Epithelial cell of proximal tubule (primary cell): ENCODE measurements at places on chromosomes 2 and 18. TPM values are rescaled to one million over a fixed set of nuclear protein-coding genes. Genes with fewer than 3 reads are reported as not detected.

GRCh38 chr2:190657474-190658255, 8.8 kb downstream of the NAB1 start:
- no peak for DNase-seq

Gene KCNF1
- total RNA-seq: 0.36 and 1.3 TPM in 2 replicates

DNA sequence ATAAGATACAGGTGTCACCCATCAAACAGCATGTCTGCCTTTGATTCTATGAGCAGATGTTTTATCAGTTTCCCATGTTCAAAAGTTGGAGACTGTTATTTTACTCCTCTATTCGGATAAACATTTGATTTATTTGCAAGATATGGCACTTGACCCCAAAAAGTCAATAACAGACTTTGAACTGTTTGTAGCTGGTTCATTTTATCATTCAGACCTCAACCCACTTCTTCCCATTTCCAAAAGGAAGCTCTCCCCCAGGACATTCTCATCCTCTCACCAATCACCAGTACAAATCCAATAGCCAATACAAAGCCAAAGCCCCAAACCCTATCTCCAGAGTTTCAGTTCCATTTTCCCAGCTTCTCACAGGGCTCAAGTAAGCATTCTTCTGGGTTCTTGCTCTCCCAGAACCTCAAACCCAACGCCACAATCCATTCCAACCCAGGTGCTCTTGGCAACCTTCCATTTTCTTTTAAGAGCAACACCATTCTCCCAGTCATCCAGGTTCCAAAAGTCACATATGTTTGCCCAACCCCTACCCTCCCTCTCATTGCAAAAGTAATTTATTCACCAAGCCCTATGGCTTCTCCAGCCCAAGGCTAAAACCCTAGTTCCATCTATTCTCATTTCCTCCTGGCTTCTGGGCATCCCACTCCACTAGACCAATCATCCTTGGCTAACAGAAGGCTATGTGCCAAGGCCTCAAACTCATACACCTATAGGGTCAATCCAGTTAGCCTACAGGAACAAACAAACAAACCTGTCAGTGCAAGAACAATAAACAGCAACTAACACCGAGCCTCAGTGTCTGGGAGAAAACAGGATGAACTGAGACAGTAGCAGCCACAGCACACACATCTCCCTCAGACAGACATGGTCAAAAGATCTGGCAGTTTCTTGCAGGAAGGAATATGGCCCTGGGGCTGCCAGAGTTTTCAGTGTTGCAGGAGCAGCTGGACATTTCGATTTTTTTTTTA, 9.2 kb downstream of the ACVR1 start:
- no peak for DNase-seq

Gene FAM110C
- total RNA-seq: 6.1 and 13.5 TPM in 2 replicates

Gene TMEM17
- 2.1 and 3.5 TPM in 2 replicates for total RNA-seq

- DNase-seq: no peak
These were observed 79.5 kb upstream of the CTDP1 start for GRCh38 chr18:79600141-79600540.

GRCh38 chr18:2572171-2572569, 813 bp downstream of the NDC80 start:
- DNase-seq: no peak

Gene MEP1B
- total RNA-seq: not detected in 2 replicates

Gene CELF4
- total RNA-seq: not detected in 2 replicates

DNA sequence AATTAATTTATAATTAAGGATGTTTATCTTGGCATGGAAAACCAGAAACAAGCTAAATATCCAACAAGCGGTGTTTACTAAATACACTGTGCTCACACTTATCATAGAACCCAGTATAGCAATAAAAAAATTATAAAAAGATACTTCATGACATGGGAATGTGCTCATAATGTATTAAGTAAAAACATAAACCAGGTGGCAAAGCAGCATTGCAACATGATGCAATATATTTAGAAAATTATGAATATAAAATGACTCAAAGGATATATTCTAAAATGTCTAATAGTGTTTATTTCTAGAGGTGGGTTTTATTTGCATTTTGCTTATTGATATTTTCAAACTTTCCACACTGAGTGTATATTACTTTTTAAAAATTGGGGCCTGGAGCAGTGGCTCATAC, 84.4 kb upstream of the ATL2 start:
- no peak for DNase-seq

- no peak for DNase-seq
These were observed 219.8 kb downstream of the ADCYAP1 start for GRCh38 chr18:1124495-1124894.

DNA sequence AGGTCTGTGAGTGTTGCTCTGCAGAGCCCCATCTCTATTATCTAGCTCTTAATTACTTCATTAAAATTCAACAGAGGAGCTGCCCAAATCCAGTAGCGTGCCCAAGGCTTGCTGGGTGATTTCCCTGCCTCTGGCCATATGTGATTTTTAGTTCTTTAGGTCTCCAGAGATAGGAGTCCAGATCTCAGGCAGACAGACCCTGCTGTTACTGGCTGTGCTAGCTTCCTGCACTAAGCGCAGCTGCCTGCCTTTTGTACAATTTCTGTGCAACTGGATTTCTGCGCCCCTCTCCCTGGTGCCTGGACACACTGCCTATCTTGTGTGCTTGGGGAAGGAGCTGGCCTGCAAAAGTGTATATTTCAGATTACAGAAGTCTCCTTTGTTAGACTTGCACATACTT, 136.5 kb downstream of the TDRD15 start:
- DNase-seq: no peak

DNA sequence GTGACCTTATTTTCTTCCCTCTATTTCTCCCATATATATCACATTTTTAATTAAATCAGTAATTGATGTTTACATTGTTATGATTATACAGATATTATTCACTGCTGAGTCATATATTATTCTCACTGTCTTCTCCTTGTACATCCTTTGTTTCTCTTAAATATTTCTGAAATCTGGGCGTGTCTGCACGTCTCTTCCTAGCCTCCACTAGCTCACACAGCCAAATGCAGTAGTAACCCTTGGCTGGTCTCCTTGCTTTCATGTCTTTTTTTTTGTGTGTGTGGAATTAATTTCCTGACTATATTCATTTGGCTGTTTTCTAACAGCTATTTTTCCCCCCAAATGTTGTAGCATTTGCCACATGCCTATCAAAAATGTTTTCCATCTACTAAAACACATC, 15.8 kb downstream of the CCNYL1 start:
- no peak for DNase-seq

- no peak for DNase-seq
These were observed 87.4 kb downstream of the ADAM23 start for GRCh38 chr2:206530727-206531126.

- DNase-seq: no peak
These were observed 77.0 kb downstream of the ARHGEF33 start for GRCh38 chr2:38966678-38967077.

Gene CYP1B1
- total RNA-seq: 5.4 and 17.5 TPM in 2 replicates

Gene RNF152
- 0.58 and 0.80 TPM in 2 replicates for total RNA-seq

Gene REG3A
- total RNA-seq: not detected in 2 replicates

Gene B3GNT7
- 10.7 and 13.7 TPM in 2 replicates for total RNA-seq

DNA sequence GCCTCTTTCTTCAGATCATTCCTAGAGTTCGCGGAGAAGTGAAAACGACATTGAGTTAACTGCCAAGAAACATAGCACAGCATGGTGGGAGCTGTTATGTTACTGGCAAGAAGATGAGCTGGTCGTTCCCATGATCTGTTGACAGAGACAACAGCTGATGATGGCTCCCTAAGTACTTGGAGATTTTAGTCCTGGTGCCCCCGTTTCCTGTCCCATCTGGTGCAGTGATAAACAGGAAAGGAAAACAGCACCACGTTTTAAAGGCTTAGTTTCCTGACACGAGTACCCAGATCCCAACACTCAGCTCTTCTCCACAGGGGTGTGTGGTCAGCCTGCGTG, 56.4 kb upstream of the KCNG2 start:
- no peak for DNase-seq

Gene CIB4
- not detected in 2 replicates for total RNA-seq

- DNase-seq: no peak
These were observed 49.6 kb upstream of the RPL31 start for GRCh38 chr2:100952512-100952911.

- DNase-seq: no peak
These were observed 437.7 kb downstream of the SATB2 start for GRCh38 chr2:199019898-199020507.

Gene BOK
- total RNA-seq: 76.7 and 83.3 TPM in 2 replicates

DNA sequence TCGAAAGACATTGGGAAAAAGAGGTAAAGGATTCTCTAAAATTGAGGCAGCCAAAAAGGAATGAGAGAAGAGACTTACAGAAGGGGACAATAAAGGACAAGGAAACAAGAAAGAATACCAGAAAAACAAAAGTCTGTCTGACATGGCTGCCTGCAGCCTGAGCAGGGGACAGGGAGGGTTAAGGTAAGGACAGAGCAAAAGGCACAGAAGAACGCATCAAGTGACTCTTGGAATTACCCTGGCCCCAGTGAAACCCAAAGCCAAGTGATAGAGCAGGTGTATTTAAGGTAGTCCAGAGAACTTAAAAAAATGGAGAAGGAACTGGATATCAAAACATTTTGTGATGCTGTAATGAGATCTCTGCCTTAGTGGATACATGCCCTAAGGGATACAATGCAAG, 47.1 kb upstream of the XIRP2 start:
- no peak for DNase-seq

DNA sequence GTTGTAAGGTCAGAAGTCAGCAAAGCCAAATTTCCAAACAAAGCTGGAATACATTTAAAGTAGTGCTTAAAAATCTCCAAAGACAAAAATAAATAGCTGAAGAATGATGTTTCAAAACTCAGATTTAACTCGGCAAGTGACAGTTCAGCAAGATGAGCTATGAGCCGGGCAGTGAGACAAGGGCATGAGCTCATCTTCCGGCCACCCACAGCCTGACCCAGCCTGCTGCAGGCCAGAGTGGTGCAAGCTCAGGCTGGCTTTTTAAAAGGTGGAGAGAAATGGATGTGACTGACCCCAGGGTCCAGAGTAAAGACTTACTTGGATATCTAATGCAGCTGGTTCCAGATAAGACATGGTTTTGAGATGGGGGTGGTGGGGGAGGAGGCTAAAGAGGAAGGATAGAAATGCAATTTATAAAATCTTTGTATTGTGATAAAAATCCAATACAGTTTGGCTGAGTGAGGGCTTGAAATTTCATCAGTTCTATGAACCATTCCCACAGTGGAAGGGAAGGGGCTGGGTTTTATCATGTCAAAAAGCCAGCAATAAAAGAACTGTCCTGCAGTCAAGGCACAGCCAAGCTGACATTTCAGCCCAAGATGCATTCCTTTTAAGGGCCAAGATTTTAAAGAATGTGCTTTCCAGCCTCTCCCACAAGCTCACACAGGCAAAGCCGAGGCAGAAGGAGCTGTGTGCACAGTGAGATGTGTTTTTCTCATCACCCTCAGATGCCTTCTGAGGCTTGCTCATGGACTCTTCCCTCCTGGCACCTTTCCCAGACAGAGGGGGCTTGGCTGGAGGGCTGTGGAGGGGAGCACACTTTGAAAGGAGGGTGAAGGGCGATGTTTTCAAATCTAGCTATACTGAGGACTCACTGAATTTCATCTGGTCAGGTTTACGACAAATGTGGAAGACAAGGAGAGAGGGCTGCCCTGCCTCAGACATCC, 97.9 kb upstream of the KLHL29 start:
- DNase-seq: no peak

DNA sequence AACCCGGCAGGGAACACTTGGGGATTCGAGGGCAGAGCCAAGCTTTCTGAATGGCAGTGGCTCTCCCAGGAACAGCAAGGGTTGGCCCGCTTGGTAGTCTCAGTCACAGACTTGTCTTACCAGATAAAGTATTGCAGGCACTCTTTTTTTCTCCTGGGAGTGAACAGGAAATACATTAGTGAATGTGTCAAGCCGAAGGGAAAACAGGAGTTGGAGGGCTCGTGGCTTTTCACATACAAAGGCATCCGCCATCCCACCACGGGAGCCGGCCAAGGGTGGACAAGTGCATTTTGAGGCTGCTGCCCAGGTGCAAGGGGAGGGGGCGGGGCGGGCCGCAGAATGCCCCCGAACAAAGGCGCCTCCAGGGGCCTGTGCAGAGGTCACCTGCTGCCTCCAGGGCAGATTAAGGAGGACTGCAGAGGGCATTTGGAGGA, 163.3 kb upstream of the SIX3 start:
- DNase-seq: no peak

GRCh38 chr2:54074606-54075341, 40.6 kb upstream of the ACYP2 start:
- DNase-seq: no peak

- peak; percentile 97 for DNase-seq
These were observed 57.2 kb downstream of the CYB5A start for GRCh38 chr18:74234326-74235171.

DNA sequence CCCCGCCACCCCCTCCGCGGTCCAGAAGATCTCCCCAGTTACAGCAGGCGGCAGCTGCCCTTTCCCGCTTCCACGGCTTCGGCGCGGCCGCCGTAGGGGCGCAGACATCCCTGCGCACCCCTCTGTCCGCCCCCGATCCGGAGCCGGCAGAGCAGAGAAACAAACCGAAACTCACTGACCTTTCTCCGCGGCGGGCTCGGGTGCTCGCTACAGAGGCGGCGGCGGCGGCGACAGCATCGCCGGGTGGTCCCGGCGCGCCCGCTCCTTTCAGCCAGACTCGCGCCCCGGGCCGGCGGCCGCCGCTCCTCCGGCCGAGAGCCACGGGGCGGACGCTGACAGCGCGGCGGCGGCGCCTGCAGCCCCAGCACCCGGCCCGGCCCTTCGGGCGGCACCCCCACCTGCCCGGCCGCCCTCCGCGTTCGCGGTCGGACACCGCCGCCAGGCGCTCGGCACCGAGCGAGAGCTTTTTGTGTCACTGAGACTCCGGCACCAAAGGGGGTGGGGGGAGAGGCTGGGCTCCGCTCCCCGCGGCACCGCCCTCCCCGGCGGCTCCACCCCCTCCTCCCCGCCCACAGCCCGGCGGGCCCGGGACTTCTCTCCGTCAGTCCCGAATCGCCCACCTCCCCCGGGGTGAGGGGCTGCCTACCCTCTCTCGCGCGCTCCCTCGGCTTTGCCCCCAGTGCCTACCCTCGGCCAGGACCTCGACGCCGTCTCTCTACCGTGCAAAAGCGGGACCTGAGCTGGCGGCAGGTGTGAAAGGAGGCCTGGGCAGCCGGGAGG, 1.4 kb upstream of the RNF152 start:
- no peak for DNase-seq

DNA sequence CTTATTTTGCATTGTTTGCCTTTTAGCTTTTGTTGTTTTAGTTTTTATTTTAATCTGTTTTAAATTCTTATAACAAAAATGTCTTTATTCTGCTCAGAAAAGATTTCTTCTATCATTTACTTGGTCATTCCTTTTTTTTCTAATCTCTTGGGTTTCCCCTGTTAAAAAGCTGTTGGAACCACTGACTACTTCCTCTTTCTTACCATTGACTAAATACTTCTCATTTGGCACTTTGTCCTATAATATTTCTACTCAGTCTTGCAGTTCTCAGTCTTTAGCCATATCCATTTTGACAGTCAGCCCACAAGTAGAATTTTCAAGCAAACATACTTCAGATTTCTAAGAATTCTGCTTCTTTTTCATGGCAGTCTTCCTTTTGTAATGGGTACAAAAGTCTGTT, 567.2 kb downstream of the SATB2 start:
- no peak for DNase-seq

- no peak for DNase-seq
These were observed 249.1 kb upstream of the SPRED2 start for GRCh38 chr2:65681503-65681902.

Gene RIF1
- 26.2 and 28.6 TPM in 2 replicates for total RNA-seq
